ENCODE measurements at places on chromosomes 6 and 20.

DNA sequence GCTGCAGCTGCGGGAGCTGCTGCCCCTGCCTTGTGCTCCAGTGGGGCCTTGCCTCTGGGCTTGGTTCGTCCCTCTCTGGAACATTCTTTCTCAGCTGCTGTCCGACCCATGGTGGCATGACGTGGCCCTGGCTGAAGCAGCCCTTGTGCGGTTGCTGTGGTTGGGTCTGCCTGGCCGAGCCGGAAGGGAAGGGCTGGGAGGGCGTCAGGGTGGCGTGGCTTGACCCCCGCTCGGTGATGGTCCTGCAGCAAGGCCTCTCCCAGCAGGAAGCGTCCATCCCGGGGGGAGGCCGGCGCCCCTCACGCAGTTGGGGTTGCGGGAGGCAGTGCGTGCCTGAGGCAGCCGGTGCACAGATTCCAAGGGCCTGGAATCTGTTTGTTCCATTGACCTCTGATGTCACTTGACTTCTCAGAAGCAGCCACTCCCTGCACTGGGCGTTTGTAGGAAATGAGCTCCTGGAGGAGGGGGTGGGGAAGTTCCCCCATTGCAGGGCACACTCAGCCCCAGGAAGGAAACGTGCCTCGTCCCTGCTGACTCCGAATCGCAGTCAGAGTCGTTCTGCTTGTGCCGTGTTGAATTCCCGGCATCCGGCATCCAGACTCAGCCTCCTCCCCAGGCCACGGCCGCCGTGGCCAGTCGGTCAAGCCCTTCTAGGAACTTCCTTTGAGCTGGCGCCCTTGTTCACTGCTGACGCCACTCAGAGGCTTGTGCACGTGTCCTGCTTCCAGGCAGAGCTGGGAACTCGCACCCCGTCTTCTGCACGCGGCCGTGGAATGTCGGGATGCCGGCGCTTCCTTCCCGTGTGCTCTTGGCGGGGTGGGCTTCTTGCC, 9.7 kb upstream of the TNFRSF6B start:
- DNase-seq: no peak

GRCh38 chr6:109644131-109644530, 46.9 kb downstream of the AK9 start:
- DNase-seq: no peak

DNA sequence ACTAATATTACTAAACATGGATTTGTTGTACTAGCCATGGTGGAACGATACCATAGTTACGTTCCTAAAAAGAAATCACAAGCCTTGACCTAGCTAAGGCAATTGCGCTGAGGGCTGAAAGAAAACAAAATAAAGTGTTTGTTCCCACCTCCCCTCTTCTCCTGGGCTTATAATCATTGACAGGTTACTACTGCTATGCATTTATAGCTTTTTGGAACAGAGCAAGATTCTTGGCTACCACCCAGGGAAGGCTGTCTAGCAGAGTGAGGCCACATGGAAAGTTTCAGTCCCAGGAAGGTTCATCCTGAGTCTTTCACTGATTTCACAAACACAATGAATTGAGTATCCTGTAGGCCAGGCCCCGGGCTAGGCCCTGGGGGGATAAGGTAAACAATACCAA, 84.6 kb downstream of the TMEM170B start:
- DNase-seq: no peak

- DNase-seq: no peak
These were observed 233.0 kb upstream of the CEP162 start for GRCh38 chr6:84460491-84460890.

GRCh38 chr6:26311012-26311384, 54.0 kb upstream of the BTN3A2 start:
- no peak for DNase-seq

DNA sequence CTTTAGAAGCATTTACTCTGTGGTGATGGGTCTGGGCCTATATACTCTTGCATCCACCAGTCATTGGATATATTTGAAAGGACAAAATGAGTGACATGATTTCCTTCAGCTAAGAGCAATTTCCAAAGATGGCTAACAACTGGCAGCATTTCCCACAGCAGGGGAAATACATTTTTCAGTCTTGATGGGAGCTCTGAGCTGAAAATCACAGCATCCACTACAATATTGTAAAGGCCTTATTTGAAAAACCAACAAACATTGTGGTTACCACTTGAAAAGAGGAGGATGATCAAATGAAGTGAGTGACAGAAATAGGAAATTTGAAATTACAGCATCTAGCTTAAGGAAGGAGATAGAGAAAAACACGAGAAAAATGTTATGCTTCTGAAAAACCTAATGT, 705.0 kb upstream of the EPHA7 start:
- no peak for DNase-seq

DNA sequence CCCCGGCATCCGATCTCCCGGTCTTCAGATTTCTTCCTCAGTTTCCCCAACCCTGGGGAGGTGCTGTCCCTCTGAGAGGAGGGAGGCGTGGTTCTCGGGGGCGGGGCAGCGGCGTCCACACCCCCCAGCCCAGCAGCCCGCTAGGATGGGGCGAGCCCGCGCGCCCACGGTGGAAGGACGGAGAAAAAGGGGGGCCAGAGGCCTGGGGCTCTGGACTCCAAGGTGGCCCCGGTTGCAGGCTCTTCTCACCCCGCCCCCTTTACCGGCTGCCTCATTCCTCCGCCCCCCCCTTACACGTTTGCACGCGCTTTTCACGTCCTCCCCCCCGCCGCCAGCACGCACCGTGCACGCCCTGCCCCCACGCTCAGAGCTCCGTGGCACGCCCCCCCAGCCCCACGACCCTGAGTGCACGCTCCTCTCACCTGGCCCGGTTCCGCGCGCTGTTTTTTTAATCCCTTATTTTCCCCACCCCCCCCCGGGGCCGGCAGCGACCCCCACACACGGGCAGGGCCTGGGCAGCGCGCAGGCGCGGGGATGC, 402 bp downstream of the ZBTB12 start:
- peak; percentile 28 for DNase-seq
